ENCODE measurements at places on chromosomes 16 and 17. TPM values are rescaled to one million over a fixed set of nuclear protein-coding genes. Genes with fewer than 3 reads are reported as not detected.
A peak's percentile ranks its signal among the peaks of the same experiment; 100 is the strongest.

The KRTAP3-2 gene
- not detected for polyA plus RNA-seq

The UBALD2 gene
- 22.4 TPM for polyA plus RNA-seq

DNA sequence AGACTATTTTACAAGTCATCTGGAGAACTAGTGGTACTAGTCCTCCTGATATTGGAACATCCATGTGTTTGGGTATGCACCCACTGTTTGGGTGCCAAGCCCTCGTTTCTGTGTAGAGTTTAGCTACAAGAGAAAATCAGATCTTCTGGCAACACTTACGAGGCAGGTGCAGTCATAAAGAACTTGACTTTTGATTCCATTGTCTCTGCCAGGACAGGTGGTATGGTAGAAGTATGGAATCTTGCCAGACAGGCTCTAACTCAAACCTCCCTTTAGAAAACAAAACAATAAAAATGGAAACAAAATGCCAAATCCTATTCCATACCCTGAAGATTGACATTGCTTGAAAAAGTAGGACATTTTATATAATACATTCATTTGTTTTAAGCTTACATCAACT, 16.0 kb downstream of the RNF43 start:
- DNase-seq: no peak

The ALOX12 gene
- 0.04 TPM for polyA plus RNA-seq

- no peak for DNase-seq
Measured at GRCh38 chr17:58233543-58233942, 4.8 kb upstream of the LPO start.

- DNase-seq: no peak
Measured at GRCh38 chr16:46632778-46633733, 11.9 kb upstream of the SHCBP1 start.

DNA sequence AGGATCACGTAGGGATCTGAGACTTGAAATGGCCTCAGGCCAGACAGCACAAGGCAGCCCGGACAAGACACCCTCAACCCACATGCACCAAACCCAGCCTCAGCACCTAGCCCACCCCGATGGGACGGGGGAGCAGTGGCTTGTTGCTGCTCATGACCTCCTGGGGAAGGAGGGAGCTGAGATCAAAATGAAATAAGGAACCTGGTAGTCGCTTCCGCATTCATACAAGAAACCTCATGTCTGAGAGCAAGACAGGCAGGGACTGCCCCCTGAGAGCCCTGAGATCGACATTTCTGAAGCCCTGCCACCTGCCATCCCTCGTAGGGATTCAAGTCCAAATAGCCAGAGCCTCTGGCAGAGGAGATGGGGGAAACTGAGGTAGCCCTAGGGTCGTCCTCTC, 5.7 kb upstream of the CEP131 start:
- no peak for DNase-seq

- no peak for DNase-seq
Measured at GRCh38 chr17:47295037-47295873, 28.5 kb upstream of the EFCAB13 start.

- DNase-seq: no peak
Measured at GRCh38 chr16:68401871-68402747, 46.2 kb downstream of the SMPD3 start.

The CACNA1H gene
- polyA plus RNA-seq: 151 TPM

DNA sequence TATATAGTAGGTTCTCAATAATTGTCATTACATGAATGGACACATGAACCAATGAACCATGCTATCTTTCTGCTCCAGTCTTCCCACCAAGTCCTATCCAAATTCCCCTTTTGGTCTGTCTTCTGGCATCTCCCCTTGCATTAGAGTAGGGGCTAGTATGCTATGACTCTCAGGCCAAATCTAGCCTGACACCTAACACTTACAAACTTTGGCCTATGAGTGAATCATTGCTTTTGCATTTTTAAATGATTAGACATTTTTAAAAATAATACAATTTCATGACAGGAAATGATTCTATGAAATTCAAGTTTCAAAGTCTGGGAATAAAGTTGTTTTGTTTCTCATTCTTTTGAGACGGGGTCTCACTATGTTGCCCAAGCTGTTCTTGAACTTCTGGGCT, 102.5 kb upstream of the MAF start:
- DNase-seq: no peak

DNA sequence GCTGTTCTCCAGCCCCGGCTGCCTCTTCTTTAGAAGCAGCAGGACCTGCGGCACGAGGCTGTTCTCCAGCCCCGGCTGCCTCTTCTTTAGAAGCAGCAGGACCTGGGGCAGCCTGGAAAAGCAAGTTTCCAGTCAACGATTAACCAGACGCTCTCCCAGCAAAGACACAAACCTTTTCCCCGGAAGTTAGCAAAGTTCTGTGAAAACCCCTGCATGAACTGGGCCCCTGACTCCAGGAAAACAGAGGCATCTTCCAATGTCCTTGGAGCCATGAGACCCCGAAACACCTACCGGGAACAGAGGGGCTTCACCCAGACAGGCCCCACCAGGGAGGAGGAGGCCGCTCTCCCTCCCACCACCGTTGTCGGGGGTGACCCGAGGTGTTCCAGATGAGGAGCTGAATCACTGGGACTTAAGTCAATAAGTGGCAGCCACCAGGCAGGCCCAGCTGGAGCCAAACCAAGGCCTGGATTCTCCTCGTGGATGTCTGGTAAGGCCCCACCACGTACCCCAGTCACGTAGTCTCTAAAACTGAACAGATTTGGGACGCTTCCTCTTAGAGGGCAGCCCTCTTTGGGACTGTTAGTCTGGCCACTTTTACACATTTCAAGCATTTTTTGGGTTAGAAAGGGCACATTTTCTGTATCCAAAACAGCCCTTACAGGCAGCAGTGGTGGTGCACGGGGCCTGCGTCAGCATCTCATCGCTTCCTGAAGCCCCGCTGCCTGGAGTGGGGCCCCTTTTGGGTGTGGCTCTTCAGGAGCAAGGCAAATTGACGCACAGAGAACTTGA, at the start of gene RPH3AL:
RPH3AL (minus strand) TSS at position 387 of the 792 bp plus-strand sequence. CDS start 25,264 bp downstream, outside the sequence.
- peak; percentile 79 for DNase-seq

The CAPNS2 gene
- 3.9 TPM for polyA plus RNA-seq

- no peak for DNase-seq
Measured at GRCh38 chr16:67730326-67730725, 11.2 kb upstream of the GFOD2 start.

- DNase-seq: no peak
Measured at GRCh38 chr16:49800876-49801275, 55.0 kb downstream of the ZNF423 start.

DNA sequence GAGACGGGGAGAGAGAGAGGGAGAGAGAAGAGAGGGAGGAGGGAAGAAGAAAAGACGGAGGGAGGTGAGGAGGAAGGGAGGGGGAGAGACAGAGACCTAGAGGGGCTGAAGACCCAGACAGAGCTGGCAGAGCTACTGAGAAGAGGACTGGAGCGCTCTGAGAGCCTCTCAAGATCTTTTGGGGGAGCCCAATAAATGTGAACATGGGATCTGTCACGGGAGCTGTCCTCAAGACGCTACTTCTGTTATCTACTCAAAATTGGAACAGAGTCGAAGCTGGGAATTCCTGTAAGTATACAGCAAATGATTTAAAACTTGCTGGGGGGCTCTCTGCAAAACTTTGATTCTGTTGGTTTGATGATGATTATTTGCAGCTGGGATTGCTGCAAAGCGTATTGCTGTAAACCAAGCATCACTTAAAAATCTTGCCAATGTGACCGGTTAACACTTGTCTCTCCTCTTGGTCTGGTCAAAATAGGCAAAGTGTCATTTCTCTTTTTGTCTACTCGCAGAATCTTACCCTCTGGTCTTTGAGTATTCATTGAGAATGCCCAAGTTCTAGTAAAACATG, 344 bp downstream of the CNTNAP4 start:
- DNase-seq: no peak

The GRAPL gene
- 1.2 TPM for polyA plus RNA-seq

GRCh38 chr17:47719411-47720152, 13.5 kb upstream of the TBX21 start:
- no peak for DNase-seq

DNA sequence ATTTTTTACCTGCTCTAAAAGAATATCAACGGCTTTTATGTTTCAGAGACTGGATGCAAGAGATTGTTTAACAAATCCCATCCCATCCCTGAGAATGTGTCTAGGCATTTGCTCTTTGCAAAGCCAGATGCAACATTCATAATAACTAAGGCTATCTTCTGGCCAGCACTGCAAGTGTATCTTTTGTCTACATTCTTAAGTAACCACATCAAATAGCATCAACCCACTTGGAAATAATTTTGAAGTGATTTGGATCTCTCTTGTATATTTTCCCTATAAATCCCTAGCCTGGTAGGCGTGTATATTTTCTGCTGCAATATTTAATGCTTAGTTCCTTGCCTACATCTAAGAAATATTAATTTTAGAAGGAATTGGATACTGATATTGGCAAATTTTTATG, 64.3 kb downstream of the PIGL start:
- DNase-seq: no peak

GRCh38 chr16:69286941-69287713, 24.0 kb upstream of the VPS4A start:
- peak; percentile 68 for DNase-seq

The ABI3 gene
- 11.7 TPM for polyA plus RNA-seq

- DNase-seq: no peak
Measured at GRCh38 chr17:50565402-50566350, 5.2 kb downstream of the CACNA1G start.

GRCh38 chr16:3165111-3165822, 22.7 kb upstream of the OR1F1 start:
- DNase-seq: no peak

The TAC4 gene
- polyA plus RNA-seq: not detected

The CD300H gene
- 0.18 TPM for polyA plus RNA-seq

The KRTAP4-5 gene
- not detected for polyA plus RNA-seq

The MYL4 gene
- 0.53 TPM for polyA plus RNA-seq

The VASN gene
- 47.6 TPM for polyA plus RNA-seq
